ENCODE measurements at places on chromosomes 13 and 19. TPM values are rescaled to one million over a fixed set of nuclear protein-coding genes. Genes with fewer than 3 reads are reported as not detected.

Gene POLR2E
- 72.1 TPM for total RNA-seq

DNA sequence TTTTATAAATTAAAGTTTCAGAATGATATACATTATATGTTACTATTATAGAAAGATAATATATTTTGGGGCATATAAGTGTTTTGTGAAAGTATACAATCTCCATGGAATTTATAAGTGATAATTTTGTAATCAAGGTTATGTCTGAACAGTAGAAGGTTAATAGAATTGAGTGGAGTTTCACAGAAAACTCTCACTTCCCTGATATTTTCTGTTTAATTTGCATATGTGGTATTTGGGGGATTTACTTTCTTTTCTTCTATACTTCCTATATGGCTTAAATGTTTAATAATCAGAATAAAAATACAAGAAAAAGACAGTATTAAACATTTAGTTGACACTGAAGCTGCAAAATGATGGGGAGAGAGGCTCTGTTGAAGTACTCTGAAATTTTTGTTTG, 848.5 kb downstream of the DACH1 start:
- no peak for DNase-seq

Gene SNAPC2
- 30.5 TPM for total RNA-seq

- DNase-seq: no peak
Measured at GRCh38 chr19:48685583-48685982, 10.2 kb upstream of the FUT2 start.

GRCh38 chr19:53275480-53275879, 8.0 kb upstream of the VN1R4 start:
- DNase-seq: no peak

Gene PSG3
- total RNA-seq: not detected

- no peak for DNase-seq
Measured at GRCh38 chr13:32883474-32883873, 132.7 kb upstream of the KL start.
